ENCODE measurements at places on chromosomes 7 and 10.
A peak's percentile ranks its signal among the peaks of the same experiment; 100 is the strongest.

GRCh38 chr7:117562759-117563158 is 82.9 kb downstream of the CFTR start:
- DNase-seq: no peak

GRCh38 chr10:6618340-6618739 is 38.3 kb upstream of the PRKCQ start:
- no peak for DNase-seq

DNA sequence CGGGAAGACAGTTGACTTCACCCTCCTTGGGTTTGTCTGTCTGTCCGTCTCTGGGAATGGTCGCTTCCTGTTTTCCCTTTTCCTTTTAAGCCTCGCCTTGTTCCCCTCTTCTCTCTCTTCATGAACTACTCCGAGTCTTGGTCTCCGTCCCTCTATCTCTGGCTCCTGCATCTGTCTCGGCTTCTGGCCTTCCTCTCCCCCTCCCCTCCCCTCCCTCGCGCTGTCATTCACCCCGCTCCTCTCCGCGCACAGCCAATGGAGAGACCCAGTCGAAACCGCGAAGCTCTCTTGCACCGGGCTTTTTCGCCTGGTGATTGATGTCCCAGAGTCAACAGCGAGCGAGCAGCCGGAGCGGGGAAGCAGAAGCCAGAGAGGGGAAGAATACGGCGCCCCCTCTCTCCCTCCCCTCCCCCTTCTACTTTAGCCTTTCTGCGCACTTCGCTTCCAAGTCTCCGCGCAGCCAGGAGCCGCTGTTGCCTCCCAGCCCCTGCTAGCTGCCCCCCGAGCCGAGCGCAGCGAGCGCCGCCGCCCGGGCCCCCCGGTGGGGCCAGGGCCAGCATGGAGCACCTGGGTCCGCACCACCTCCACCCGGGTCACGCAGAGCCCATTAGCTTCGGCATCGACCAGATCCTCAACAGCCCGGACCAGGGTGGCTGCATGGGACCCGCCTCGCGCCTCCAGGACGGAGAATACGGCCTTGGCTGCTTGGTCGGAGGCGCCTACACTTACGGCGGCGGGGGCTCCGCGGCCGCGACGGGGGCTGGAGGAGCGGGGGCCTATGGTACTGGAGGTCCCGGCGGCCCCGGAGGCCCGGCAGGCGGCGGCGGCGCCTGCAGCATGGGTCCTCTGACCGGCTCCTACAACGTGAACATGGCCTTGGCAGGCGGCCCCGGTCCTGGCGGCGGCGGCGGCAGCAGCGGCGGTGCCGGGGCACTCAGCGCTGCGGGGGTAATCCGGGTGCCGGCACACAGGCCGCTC is at the start of gene TLX1:
TLX1 (plus strand) TSS at position 317 of the 978 bp plus-strand sequence; CDS start at position 559, 242 bp downstream.
- DNase-seq: peak; percentile 79

DNA sequence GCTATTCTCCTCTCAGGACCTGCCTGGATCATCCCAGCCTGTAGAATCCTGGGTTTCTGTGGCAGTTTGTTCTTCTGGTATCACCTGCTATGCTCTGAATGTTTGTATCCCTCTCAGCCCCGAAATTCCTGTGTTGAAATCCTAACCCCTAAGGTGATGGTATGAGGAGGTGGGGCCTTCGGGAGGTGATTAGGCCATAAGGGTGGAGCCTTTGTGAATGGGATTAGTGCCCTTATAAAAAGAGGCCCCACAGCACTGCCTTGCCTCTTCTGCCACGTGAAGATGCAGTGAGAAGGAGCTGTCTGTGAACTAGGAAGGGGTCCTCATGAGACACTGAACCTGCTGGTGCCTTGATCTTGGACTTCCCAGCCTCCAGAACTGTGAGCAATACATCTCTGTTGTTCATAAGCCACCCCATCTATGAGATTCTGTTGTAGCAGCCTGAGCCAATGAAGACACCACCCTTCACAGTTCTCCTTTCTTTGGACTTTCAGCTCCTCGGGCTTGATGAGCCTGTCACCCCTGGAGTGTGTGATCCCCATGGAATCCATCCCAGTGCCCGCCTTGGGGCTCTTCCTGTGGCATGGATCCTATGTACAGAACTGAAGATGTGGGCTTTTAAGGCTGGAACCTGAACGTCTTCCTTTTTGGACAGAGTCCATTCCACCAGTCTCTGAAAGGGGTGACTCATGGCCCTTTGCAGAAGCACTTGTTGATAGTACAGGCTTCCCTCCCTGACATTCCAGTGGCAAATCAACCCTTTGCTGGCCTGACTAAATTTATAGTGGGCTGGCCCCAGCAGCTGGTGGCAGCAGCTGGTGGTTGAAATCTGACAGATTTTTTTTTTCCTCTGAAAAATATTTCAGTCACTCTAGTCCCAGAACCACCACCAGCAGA is 138.0 kb downstream of the TACC2 start:
- no peak for DNase-seq

DNA sequence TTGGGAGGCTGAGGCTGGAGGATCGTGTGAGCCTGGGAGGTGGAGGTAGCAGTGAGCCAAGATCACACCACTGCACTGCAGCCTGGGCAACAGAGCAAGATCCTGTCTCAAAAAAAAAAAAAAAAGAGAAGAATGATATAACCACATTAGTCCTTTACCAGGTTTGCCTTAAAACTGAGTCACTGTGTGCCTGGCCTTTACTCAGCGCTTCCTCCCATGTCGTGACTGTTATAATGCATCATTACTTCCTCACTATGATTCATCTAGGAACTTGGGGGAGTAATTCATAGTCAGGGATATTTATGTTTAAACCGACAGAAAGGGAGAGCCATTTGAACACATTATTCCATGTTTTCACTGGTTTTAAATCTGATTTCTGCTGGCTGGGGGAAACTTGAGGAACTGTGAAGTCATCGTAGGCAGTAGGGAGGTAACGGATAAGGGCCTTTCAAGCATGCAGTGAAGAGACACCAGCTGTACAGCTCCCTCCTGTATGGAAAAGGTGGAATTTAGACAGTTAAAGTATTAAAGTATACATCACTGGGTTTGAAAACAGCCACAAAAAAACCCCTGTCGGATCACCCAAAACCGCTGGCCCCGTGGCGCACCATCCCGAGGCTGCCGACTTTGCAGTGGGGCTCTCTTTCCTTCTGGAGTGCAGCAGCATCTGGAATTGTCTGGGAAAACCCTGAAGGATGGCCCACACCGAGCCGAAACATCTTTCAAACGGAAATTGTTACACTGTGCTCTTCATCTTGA is 119.8 kb downstream of the NKX6-2 start:
- DNase-seq: no peak

GRCh38 chr10:119642556-119643111 is 8.5 kb upstream of the BAG3 start:
- no peak for DNase-seq

DNA sequence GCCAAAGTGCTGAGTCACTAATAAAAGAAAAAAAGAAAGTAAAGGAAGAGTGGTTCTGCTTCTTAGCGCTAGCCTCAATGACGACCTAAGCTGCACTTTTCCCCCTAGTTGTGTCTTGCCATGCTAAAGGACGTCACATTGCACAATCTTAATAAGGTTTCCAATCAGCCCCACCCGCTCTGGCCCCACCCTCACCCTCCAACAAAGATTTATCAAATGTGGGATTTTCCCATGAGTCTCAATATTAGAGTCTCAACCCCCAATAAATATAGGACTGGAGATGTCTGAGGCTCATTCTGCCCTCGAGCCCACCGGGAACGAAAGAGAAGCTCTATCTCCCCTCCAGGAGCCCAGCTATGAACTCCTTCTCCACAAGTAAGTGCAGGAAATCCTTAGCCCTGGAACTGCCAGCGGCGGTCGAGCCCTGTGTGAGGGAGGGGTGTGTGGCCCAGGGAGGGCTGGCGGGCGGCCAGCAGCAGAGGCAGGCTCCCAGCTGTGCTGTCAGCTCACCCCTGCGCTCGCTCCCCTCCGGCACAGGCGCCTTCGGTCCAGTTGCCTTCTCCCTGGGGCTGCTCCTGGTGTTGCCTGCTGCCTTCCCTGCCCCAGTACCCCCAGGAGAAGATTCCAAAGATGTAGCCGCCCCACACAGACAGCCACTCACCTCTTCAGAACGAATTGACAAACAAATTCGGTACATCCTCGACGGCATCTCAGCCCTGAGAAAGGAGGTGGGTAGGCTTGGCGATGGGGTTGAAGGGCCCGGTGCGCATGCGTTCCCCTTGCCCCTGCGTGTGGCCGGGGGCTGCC is at the start of gene IL6:
IL6 (plus strand) TSS at position 294 of the 807 bp plus-strand sequence; CDS start at position 357, 63 bp downstream.
- DNase-seq: peak; percentile 95
